Fibroblast of villous mesenchyme (primary cell): ENCODE measurements at places on chromosomes 4 and X. TPM values are rescaled to one million over a fixed set of nuclear protein-coding genes. Genes with fewer than 3 reads are reported as not detected.

SHISA3 gene
- total RNA-seq: not detected in 2 replicates

THOC2 gene
- total RNA-seq: 80.5 and 101 TPM in 2 replicates

CNKSR2 gene
- total RNA-seq: 1.9 and 4.7 TPM in 2 replicates

GRCh38 chrX:115525486-115525885 lies 35.5 kb upstream of the PLS3 start:
- no peak for DNase-seq

- DNase-seq: no peak
Observed at GRCh38 chrX:118025226-118025625, 91.4 kb downstream of the KLHL13 start.
